ENCODE measurements at places on chromosomes 2 and 18. TPM values are rescaled to one million over a fixed set of nuclear protein-coding genes. Genes with fewer than 3 reads are reported as not detected.
A peak's percentile ranks its signal among the peaks of the same experiment; 100 is the strongest.

DNA sequence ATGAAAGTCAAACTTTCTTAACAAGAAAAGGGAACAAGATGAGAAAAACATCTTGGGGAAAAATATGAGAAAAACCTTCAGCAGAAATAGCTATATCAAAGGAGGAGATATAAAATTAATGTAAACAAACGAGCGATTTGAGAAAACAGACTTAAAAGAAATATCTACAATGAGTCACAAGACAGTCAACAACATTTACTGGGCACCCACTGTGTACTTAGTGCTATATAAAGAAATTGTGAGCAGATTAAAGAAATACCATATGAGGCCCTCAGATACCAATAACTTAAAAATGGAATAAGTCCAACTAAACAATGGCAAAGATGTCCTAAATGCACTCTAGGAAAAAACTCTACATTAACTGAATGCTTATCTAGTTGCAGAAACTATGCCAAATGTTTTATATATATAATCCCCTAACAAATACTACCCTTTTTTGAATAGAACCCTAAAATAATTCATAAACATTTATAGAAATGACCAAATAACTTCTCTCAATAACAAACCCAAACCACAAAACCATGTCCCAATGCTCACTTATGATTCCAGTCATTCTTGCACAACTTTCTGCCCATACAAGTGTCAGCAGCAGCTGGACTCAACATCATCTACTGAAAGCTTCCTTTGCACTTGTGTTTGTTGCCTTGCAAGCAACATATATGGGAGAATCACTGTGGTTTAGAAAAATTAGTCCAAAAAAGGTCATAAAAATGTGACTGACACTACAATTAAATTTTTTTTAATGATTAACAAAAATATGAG is 83.5 kb downstream of the COBLL1 start:
- DNase-seq, result peak; percentile 69
- H3K36me3 ChIP-seq, result no peaks in the 10 kb centered on the region
- no peaks in the 10 kb centered on the region for H3K27me3 ChIP-seq
- H3K27ac ChIP-seq, result no peak overlapping the region
- no peak overlapping the region for H3K4me3 ChIP-seq

Gene CABYR
- 3.0 TPM for total RNA-seq

- H3K4me1 ChIP-seq, result peaks cover 12% of the 10 kb centered on the region
- no peak overlapping the region for H3K4me3 ChIP-seq
- H3K27me3 ChIP-seq, result no peaks in the 10 kb centered on the region
- no peak overlapping the region for H3K27ac ChIP-seq
- DNase-seq, result peak; percentile 48
These were observed 70.6 kb downstream of the DAW1 start for GRCh38 chr2:227942021-227942420.

Gene ST8SIA5
- not detected for total RNA-seq

DNA sequence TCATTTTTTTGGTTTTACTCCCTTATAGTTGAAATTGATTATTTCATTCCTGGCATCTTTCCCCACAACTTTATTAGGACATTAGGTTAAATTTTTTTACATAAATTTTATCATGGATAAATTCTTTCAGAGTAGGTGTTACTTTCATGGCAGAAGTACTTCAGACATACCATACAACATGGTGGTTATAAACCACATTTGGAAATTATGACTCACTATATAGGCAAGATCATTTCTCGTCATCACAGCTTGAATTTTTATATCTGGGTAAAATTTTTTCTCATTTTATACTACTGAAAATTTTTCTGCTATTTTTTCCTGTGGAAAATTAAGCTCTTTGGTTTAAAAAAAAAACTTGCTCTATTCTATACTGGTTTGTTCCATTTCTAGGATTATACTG is 111.9 kb upstream of the COL5A2 start:
- H3K27me3 ChIP-seq, result no peaks in the 10 kb centered on the region
- peaks cover 6% of the 10 kb centered on the region for H3K36me3 ChIP-seq
- H3K27ac ChIP-seq, result peak overlapping the region; percentile 31
- DNase-seq, result no peak

DNA sequence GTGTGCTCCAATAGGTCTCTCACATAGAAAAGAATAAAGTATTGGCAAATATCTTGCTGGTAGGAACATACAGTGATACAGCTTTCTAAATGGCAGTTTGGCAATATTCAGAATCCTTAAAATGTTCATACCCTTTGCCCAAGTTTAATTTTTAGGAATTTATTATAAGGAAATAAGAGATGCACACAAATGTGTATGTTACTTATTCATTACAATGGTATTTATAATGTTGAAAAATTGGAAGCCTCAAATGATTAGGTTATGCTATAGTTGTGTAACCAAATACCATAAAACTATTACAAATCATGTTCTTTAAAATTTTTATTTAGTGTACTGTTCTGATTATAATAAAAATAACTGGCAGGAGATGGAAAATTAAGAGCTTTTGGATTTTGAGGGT is 196.8 kb downstream of the MCFD2 start:
- peaks cover 14% of the 10 kb centered on the region for H3K36me3 ChIP-seq
- peaks cover 29% of the 10 kb centered on the region for H3K4me1 ChIP-seq
- no peak for DNase-seq

GRCh38 chr2:23379220-23379695 is 5.7 kb upstream of the KLHL29 start:
- no peak for DNase-seq
- no peak overlapping the region for H3K27ac ChIP-seq
- H3K4me3 ChIP-seq, result no peak overlapping the region
- H3K4me1 ChIP-seq, result peaks cover 46% of the 10 kb centered on the region

Data from MCF 10A (cell line).